NCI-H526 (cell line): ENCODE measurements at places on chromosomes 3 and 15.

GRCh38 chr15:76954744-76955143 lies 23.2 kb downstream of the RCN2 start:
- no peak for DNase-seq

GRCh38 chr15:41256577-41257038 lies 25.5 kb downstream of the CHP1 start:
- DNase-seq, result no peak

DNA sequence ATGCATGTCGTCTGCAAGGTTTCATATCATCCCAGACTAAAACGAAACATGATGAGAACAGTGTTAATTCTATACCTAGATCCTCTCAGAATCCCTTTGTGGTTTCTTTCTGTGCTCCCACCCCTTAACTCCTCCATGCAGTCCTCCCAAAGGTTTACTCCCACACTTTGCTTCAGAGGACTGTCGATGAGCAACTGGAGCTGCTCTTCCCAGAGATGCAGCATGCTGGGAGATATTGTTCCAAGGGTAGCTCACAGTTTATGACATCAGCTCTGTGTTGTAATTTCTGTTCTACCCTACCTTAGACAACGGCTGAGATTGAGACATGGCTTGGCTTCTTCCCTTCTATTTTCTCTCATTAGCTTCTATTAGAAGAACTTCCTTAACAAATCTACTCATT lies 313.0 kb upstream of the COL8A1 start:
- no peak for DNase-seq

DNA sequence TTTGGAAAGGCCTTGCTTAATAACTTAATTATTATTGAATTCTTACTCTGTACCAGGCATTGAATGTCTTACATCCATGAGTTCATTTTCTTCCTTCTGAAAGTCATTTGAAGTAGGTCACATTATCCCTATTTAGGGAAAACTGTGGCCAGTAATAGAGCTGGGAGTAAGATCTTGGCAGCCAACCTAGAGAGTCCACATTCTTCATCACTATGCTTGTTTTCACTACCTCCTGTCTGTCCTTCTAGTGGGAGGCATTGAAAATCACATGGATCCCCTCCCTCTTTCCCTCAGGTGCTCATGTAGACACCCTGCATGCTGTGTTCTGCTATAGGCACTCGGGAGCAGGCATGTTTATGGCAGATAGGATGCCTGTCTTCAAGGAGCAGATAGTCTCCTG lies 154.9 kb downstream of the EBLN2 start:
- no peak for DNase-seq

GRCh38 chr3:155096303-155097008 lies 16.3 kb downstream of the MME start:
- DNase-seq, result no peak

DNA sequence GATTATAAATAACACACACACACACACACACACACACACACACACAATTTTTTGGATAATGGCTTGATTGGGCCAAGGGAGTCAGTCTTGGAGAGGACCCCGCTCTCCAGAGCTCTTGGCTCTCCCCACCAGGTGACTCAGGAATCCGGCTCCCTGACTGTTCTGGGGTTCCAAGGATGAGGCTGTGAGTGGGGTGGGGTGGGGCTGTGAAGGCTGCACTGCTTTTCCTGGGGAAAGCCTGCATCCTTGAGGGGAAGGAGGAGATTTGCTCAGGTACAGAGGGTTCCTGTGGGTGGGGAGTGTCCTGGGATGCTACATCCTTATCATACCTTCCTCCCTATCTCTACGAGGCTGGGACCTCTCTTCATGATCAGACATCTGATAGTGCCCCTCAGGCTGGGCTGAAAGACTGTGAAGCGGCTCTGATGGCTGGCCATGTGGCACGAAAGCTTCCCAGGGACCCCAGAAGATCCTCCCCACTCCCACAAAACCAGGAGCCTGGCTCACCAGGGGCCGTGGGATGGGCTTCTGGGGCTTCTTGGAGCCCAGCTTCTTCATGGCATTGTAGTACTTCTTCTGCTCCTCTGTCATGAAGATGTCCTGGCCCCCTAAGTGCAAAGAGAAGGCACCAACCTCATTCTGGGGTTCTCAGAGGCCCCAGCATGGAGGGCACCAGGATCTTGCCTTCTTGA lies 59.2 kb downstream of the EXOG start:
- DNase-seq, result no peak
